Femur (tissue), 1 donor: ENCODE measurements at places on chromosomes 7 and 10.

DNA sequence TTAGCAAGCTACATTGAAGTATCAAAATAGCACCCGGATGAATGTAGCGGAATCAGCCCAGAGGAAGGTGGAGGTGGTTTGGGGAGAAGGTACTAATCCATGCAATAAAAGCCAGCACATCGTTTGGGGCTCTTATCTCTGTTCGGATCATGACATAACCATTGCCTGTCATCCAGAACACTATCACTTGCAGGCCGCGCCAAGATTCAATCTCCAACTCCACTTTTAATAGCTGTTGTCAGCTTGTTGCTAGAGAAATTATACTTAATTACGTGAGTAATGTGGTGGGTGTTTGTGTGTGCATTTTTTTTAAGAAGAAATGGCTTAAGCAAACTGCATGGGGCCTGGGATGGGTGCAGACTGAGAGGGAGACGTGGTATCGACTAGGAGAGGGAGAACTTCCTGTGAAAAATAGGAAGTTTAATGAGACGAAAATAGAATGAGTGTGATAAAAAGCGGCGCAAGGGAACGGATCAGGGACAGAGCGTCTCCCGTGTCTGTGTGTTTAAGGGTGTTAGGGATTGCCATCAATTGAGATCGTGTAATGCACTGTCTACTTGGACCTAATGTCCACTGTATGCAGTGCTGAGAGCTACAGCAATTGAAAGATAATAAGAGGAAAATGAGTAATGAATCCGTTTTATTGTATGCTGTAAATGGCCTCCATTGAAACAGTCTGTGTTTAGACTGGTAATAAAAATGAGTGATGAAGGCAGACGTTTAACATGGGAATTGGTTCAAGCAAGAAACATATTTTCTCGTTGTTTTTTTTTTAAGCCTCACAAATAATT lies 27.6 kb upstream of the SFMBT2 start:
- DNase-seq = no peak

GRCh38 chr10:61994405-61995219 lies 93.1 kb downstream of the ARID5B start:
- no peak for DNase-seq

- DNase-seq = no peak
Observed at GRCh38 chr7:17041324-17041723, 159.5 kb upstream of the AGR3 start.

- DNase-seq = no peak
Observed at GRCh38 chr7:25839084-25839769, 312.8 kb upstream of the NFE2L3 start.

GRCh38 chr7:54180796-54181195 lies 361.4 kb upstream of the VSTM2A start:
- DNase-seq = no peak

DNA sequence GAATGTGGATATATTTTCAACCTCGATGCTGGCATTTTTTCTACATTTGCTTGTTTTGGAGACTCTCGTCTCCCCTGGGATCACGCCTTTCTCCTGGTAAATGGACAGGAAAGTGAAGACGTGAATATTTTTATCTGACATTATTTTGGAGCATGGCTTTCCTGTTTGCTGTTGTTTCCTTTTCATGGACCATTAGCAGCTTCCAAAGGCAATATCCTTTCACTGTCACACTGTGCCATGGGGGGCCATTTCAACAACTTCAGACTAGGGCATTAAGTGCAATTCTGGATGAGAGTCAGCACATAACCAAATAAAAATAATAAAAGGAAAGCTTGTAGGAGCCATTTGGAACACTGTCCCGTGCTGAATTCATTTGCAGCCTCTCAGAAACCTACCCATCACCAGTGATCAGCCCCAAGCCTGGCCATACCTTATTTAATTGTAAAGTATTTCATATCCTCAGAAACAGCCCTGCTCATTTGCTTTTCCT lies 75.9 kb upstream of the NEUROD6 start:
- no peak for DNase-seq

DNA sequence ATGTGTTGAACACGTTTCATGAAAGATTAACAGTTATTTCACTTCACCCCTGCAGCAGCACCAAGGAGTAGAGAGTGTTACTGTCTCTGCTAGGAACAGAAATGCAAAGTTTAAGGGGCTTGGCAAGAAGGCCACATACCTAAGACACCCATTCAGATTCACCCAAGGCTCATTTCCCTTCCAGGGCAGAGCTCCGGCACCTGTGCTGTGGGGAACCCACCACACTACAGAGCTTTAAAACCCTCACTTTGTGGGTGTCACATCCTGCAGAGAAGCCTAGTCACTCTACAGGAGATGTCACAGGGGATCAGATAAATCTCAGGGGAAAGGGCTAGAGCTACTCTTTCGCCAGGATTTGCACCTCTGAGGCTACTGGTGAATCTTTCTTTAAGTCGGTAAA lies 176.1 kb upstream of the KLF6 start:
- no peak for DNase-seq

- peak; percentile 77 for DNase-seq
Observed at GRCh38 chr10:127619546-127620325, 70.6 kb downstream of the NPS start.

- DNase-seq = no peak
Observed at GRCh38 chr7:153472516-153472915, 579.7 kb upstream of the DPP6 start.

GRCh38 chr7:108598153-108598552 lies 28.5 kb downstream of the DNAJB9 start:
- DNase-seq = no peak

DNA sequence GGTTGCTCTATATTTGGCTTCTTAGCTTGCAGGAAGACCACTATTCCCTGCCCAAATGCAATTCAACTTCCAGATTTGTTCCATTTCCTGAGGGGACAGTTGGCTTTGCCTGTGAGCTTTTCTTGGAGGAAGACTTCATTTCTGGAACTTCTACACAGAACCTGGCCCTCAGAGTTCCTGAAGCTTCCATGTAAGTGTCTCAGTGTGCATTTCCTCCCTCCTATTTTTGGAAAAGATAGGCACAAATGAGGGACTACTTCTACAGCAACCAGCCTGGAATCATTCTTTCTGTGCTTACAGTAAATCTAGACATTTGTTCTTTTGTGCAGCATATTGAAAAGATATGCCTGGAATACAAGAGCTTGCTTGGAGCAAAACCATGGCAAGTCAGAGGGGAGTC lies 164.3 kb downstream of the CREB5 start:
- no peak for DNase-seq

GRCh38 chr10:129754211-129755050 lies 209.6 kb downstream of the EBF3 start:
- DNase-seq = peak; percentile 6

- no peak for DNase-seq
Observed at GRCh38 chr10:35056133-35056532, 34.0 kb downstream of the CUL2 start.

DNA sequence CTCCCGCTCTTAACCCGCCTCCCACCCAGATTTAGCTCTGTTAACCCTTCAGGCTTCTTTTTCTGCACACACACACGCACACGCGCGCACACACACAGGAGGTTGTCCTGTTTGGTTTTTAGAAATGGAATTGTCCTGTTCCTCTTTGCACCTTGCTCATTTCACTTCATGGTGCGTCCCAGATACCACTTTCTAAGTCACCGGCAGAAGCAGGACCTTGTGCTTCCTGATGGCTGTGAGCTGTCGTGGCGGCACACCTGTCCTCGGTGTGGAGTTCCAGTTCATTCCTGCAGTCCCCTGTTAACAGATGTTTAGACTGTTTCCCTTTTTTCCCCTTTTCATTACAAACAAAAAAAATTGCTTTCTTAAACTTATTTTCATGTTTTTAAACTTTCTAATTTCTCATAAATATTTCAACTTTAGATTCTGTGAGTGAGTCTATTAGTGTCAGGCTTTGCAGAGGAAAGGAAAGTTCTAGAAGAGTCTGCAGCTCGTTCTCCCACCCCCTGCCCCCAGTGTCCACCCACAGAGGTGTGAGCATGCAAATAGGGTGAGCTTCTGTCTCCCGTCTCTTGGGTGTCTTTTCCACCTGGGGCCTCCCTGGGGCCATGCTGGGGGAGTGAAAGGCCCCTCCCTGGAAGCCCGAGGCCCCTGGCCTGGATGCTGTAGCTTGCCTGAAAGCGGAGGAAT lies 85.5 kb downstream of the LHPP start:
- no peak for DNase-seq

DNA sequence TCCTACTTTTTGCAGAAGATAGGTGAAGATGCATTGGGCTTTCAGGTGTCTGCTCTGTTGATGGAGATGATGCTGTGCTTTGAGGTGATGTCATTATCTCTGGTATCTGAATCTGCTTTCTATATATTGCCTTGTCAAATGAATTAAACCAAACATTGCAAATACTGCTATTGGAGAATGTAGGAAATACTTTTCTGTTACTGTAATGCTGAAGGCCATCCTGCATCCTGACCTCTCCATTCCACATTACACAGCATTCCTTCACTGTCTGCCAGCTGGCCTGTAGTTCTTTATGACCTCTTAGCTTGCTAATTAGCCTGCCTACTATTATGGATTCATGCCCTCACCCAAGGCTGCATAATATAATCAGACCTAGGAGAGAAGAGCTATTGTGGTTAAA lies 73.2 kb downstream of the VCL start:
- no peak for DNase-seq

GRCh38 chr10:69387500-69387899 lies 29.2 kb downstream of the TACR2 start:
- DNase-seq = no peak

DNA sequence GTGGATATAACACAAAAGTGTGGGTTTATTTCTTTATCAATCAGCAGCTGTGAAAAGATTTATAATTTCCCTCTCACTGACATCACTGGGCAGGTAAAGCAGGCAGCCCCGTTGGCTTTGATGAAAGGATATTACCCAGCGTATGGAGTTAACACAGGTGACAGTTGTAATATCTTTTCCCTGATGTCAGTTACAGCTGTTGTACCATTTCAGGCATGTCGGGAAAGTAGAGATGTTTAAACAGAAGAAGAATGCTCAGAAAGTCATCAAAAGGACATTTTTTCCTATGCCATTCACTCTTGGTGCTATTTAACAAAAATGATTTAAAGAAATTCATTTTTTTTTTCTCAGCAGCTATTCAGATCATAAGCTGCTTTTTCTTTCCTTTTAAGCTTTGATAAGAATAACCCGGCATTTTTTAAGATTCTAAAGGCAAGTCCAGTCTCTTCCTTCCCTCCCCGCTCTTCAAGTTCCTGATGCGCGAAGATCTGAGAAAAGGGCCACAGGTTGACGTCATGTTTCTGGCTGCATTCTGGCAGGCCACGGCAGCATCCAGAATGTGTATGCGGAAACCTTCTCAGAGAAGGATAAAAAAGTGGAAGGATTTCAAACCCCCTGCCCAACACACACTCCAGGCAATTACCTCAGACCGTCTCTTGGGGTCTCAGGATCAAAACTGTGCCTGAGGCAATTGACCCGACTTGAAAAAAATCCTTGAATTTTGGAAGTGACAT lies 32.5 kb upstream of the ADAM12 start:
- peak; percentile 70 for DNase-seq

DNA sequence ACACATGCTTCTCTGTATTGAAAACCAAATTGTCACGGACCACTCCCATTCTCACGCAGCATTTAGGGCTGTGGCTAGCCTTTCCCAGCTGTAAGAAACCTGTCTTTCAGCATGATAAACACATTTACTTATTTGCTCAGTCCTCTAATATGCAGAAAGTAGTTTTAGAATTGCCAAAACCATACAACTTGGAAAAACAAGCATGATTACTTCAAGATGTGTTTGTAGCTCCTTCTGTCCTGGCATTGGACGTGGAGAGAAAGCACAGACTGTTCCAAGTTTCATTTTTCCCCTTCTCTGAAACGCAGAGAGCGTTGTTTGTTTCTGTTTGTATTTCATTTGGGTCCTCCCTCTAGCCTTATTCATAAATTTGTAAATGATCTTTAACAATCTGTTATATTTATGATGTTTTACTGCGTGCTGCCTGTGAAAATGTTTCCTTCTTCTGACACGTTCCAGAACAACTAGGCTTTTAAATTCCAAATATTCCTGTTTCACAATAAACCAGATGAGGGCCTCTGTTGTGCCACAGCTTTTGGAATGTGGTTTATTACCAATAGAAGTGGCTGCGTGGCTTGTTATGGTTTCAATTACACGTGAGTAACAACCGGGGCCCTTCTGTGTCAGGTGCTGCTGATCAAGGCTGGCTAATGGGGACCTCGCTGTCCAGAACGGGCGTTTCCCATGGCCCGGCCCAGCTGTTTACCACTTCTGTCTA lies 26.1 kb downstream of the MNX1 start:
- peak; percentile 40 for DNase-seq

DNA sequence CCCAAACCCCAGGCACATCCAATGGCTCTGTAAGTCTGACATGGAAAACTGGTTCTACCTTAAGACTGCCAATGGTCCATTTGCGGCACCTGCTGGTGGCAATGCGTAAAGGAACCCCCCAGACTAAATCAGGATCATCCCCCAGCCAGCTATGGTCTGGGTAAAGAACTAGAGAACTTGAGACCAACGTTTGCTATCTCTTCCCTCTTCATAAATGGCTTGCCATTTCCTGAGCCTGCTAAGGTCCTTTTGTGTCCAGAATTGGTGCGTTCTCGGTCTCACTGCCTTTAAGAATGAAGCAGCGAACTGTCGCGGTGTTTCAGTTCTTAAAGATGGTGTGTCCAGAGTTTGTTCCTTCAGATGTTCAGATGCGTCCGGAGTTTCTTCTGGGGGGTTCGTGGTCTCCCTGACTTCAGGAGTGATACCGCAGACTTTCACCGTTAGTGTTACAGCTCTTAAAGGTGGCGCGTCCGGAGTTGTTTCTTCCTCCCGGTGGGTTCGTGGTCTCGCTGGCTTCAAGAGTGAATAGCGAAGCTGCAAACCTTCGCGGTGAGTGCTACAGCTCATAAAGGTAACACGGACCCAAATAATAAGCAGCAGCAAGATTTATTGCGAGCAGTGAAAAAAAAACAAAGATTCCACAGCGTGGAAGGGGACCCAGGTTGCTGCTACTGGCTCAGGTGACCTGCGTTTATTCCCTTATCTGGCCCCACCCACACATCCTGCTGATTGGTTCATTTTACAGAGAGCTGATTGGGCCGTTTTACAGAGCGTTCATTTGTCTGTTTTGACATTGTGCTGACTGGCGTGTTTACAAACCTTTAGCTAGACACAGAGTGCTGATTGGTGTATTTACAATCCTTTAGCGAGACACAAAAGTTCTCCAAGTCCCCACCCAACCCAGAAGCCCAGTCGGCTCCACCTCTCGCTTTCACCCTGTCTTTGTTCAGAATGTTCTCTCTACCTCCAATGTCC lies 95.4 kb downstream of the ELMO1 start:
- DNase-seq = peak; percentile 43

GRCh38 chr10:16717622-16718395 lies 99.4 kb downstream of the RSU1 start:
- no peak for DNase-seq

DNA sequence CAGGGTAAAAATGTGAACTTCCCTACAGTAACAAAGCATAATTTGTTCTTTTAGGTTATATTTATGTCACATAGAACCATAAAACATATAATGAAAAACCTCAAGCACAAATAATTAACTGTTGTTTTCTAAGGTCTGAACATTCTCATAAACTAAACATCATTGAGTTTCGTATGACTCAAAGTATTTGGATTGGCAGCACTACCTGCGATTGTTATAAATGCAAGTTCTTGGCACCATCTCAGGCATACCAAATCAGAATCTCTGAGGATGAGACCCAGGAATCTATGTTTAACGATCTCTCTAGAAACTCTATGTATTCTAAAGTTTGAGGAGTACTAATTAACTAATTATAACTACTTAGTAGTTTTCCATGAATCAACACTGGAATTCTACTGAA lies 22.5 kb downstream of the ORC5 start:
- DNase-seq = no peak

GRCh38 chr7:142248166-142249160 lies 9.4 kb downstream of the PRSS58 start:
- DNase-seq = no peak
